ENCODE measurements at places on chromosomes 13 and 19.

DNA sequence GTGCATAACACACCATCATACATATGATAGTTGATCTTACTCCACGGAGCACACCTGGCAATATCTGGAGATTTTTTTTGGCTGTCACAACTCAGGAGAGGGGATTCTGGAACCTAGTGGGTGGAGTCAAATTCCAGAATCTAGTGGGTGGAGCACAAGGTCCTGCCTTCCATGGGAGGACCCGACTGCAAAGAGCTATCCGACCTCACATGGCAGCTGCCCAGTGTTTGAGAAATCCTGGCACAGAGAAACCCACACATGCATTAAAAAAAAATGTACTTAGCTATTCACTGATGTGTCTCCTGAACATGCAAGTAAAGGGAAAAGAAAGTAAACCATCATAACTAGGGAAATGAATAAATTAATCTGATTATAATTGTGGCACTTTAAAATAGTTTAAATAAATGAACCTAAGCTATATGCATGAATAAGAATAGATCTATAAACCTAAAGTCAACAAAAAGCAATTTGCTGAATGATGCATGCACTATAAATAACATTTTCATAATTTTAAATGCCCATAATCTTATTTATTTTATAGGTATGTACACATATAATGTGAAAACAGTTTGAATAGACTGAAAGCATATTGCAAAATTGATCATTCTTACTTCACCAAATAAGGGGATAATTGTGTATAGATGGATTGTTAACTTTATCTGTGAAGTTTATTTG is 300.3 kb downstream of the MYO16 start:
- no peak for DNase-seq

DNA sequence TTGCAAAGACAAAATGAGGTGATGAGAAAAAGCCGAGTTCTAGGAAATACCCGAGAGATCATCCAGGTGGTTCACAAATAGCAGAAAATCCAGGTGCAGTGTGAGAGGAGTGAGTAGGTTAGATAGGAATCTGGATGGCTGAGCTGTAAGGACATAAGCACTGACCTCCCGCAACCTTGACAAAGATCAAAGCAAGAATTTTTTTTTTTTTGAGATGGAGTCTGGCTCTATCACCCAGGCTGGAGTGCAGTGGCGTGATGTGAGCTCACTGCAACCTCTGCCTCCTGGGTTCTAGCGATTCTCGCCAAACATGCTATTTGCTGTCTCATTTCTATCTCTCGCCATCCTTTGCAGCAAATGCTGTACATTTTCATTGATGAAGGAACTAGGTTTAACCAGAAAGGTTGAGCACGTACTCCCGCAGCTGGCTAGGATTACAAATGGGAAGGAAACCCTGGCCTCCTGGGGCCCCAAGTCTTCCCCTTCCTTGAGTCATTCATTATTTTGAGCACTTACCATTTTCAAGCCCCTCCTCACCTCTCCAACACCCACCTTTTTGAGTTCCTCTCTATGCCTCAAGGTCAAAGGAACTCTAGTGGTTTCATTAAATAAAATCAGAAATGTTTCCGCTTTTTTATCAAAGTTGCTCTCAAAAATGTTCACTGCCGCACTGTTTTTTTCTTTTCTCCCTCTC is 38.8 kb downstream of the NLRP12 start:
- DNase-seq: no peak

DNA sequence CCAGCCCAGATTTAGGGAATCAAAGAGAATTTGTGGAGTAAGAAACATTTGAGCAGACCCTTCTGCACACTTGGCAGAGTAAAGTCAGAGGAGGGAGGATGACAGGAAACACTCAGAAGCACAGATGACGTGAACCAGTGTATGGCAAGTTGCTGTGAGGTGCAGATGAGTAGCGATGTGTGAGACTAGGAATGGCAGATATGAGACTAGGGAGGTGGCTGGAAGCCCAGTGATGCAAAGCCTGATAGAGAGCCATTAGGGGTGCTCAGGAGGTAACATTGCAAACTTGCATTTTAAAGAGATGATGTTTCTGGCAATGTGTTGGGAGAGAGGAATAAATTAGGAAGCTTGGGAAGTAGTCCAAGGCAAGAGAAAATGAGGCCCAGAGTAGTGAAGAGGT is 44.0 kb downstream of the PCDH17 start:
- DNase-seq: no peak

DNA sequence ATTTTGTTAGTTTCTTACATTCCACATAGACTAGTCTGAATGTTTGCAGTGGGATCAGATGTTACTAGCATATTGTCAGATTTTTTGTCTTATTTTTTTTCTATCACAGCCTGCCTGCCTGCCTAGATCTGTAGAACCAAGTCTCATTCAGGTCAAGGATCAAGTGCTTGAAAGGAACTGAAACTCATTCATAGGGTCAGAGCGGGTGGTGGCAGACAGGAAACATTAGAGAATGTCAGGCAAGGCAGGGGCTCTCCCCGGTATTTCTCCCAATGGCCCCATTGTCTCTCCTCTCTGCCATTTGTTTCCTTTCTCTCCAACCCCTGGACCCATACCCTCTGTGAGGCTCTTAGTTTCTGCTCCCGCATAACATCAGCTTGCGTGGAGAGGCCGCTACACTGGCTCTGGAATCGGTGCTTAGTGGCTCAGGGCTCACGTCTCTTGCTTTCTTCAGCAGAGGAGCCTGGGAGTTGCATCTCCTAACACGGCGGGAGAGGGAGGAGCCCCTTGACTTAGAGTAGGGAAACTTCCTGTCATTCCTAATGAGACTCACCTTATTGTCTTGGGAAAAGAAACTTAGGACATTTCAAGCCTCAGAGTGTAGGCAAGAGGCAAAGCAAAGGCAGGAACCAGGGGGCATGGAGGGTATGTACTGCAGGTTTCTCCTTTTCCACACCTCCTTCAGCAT is 35.6 kb upstream of the SPATA13 start:
- no peak for DNase-seq

DNA sequence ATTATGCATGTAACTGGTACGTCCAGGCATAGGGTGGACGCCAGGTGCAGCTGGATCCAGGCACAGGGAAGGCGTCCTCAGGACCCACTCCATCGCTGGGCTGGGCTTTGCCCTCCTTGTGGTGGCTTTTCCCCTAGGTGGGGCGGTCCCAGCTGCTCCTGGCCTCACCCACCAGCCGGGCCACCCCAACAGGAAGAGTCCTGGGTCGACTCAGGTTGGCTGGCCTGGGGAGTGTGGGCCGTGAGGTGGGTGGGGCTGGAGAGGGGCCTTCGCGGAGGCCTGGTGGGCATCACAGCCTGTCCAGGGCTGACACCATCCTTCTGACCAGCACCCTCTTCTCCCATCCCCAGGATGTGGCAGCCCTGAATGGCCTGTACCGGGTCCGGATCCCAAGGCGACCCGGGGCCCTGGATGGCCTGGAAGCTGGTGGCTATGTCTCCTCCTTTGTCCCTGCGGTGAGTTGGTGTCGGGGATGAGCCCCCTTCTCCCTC is 3.2 kb upstream of the GARIN5A start:
- no peak for DNase-seq

DNA sequence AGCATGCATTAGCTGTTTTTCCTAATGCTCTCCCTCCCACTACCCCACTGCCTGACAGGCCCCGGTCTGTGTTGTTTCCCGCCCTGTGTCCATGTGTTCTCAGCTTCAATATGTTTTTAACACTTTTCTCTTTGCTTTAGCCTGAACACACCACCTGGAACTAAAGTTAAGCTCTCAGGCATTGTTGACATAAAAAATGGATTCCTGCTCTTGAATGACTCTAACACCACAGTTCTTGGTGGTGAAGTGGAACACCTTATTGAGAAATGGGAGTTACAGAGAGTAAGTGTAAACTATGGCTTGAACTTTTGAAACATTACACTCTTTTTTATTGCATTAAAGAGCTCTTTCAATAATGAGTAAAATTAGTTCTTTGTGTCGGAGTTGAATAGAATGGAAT is 70.1 kb downstream of the TDRD3 start:
- DNase-seq: no peak

DNA sequence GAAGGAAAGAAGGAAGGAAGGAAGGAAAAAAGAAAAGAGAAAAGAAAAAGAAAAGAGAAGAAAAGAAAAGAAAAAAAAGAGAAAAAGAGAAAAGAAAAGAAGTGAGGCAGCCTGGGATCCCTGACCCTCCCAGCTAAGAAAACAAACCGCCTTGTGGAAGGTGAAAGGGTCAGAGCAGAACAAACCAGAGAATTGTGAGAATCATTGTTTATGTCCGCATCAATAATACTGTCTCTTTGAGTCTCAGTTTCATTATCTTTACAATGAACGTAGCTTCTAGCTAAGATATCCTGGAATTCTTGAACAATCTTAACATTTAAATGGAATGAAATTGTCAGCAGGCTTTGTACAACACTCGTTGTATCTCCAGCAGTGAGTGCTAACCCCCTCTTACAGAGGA is 66.4 kb upstream of the SERP2 start:
- no peak for DNase-seq

DNA sequence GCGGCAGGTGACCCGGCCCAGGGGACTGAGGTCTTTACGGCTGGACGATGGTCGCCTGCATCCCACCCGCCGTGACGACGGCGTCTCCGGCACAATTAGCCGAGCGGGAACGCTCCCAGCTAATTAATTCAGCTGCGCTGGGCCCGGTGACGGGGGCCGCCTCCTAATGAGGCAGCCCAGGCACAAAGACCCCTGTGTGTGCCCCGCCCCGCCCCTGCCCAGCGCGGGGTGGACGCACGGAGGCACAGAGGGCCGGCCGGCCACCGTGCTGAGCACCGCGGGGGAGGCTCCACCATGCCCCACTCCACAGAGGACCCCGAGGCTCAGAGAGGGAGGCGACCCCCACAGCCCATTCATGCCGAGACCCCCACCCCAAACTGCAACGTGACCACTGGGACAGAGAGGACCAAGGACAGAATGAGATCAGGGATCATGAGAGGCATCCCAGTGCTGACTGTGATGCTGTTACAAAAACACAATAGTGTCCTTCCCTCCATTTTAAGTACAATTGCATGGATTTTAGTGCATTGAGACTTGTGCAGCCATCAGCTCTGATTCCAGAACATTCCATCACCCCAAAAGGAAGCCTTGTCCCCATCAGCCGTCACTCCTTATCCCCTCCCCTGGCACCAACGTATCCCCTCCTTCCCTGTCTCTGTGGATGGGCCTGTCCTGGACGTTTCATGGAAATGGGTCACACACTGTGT is 17.0 kb downstream of the EFNA2 start:
- no peak for DNase-seq

DNA sequence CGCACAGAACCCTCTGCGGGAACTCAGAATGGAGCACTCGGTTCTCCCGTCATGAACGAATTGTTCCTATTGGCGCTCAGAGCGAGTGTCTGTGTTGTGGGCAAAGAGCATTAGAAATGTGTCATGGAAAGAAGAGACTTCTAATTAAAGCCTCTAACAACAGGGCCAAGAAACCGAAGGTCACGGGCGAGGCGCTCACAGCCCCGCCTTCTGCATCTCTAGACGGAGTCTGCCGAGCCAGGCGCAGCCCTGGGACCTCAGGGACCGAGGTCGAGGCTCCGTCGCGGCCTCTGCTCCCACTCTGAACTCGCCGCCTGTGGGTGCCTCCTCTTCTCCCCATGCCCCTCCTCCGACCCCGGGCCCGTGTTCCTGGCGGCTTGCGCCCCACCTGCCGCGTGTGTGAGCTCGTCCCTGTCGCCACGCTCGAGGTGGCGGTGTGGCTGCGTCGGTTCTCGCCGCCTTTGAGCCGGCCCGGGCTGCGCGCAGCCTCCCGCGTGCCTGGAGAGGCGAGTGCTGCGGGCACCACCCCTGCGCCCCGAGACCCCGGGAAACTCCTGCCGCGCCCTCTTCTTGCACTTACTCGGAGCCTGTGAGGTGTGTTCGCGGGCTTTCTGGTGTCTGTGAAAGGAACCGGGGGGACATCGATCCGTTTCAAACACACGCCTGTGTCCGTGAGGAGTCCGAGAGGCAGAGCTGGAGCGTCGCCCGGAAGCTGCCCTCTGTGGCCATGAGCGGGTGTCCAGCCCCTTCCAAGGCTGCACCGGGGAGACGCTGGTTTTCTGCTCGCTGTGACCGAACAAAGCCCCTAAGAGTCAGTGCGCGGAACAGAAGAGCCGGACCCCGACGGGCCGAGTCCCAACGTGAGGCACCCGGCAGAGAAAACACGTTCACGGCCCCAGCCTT is 45.4 kb upstream of the SPACA7 start:
- DNase-seq: no peak

DNA sequence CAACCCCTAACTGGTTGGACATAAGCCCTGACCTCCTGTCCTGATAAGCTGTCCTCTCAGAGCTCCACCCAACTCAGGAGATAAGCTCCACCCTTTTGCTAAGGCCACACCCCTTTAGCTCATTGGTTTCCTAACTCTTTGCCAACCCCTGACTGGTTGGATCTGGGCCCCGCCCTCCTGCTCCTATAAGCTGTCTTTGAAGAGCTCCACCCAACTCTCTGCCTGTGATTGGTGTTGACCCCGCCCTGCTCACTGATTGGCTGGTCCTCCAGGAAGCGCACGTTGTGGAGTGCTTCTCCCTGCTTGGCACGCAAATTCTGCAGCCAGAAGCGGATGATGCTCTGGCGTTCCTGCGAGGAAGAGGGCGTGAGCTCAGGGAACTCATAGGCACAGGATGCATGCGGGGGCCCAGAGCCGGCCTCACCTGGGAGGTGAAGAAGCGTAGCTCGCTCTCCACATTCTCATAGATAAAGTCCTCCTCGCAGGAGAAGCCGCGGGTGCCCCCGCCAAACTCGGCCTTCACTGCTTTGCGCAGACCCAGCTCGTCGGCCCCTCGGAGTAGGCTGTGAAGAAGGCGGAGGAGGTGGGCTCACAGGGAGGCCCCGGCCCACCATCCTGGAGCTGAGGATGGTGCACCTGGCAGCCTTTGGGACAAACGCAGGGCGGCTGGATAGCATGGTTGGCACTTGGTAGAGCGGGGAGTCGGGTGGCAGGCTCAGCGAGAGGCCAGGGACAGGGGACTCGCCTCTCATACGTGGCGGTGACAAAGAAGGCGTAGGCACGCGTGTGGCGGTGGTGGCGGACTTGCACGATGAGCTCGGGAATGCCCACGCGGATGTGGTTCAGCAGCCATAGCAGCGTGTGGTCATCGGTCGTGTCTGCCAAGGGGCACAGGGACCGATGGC is 1.7 kb downstream of the ANO8 start:
- no peak for DNase-seq

DNA sequence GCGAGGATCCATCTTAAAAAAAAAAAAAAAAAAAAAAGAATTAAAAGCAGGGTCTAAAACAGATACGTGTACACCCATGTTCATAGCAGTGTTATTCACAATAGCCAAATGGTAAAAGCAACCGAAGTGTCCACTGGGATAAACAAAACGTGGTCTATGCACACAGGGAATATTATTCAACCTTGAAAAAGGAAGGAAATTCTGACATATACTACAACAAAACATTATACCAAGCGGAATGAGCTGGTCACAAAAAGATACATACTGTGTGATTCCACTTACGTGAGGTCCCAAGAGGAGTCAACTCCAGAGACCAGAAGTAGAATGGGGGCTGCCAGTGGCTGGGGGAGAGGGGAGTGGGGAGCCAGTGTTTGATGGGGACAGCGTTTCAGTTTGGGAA is 14.7 kb upstream of the ADPRHL1 start:
- DNase-seq: no peak

GRCh38 chr13:43191546-43191945 is 168.2 kb downstream of the DNAJC15 start:
- no peak for DNase-seq

GRCh38 chr19:10268071-10268470 is 2.8 kb upstream of the ICAM1 start:
- no peak for DNase-seq

All from epithelial cell of prostate (primary cell).